ENCODE measurements at places on chromosomes 5 and 9.
A peak's percentile ranks its signal among the peaks of the same experiment; 100 is the strongest.

DNA sequence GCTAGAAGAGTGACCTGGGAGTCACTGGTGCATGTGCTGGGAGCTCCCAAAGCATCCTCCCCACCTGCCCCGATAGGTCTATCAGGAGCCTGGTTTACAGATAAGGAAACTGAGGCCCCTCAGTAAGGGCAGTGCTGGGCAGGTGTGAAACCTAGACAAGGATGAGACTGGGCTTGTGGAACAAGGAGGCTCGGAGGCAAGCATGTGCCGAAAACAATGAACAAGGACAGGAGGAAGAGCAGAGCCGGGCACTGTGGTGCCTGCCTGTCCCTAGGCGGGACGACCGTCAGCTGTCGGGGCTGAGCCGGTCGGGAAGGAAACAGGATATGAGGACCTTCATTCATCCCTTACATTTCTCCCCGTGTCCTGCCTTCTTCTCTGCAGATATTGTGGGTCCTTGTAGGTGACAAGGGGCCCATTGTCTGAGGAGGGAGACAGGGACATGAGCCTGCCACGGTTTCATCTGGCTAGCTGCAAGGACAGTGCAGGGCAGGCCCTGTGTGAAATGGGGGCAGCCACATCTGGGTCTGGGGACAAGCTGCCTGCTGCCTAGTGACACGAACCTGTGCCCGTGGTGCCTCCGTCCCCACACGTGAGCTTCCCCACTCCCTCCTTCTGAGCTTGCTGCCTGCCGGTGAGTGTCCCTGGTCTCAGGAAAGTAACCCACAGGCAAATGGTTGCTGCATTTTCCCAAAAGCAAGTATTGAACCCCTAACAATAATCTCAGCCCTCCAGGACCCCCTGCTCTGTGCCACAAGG, 18.6 kb downstream of the FGD3 start:
- peak; percentile 26 for DNase-seq

- no peak for DNase-seq
Measured at GRCh38 chr9:136537896-136538598, 7.8 kb downstream of the NOTCH1 start.

- no peak for DNase-seq
Measured at GRCh38 chr9:121609822-121610637, 41.4 kb upstream of the DAB2IP start.

- DNase-seq: no peak
Measured at GRCh38 chr9:19512103-19512832, 103.5 kb downstream of the ACER2 start.

GRCh38 chr9:85212209-85212608, 529.5 kb downstream of the AGTPBP1 start:
- no peak for DNase-seq

Data from CD4-positive, alpha-beta T cell treated with Interleukin-6 at 100 ng/mL for 8 hours (primary cell).